A549 treated with ZK216348 at 1 μM for 4 hours (cell line): ENCODE measurements at places on chromosomes 12 and 14. TPM values are rescaled to one million over a fixed set of nuclear protein-coding genes. Genes with fewer than 3 reads are reported as not detected.

ABHD12B gene
- not detected in 5 replicates for total RNA-seq

ETV6 gene
- 3.7 to 4.4 TPM (median 4.2 TPM) in 5 replicates for total RNA-seq

NPFF gene
- not detected in 5 replicates for total RNA-seq

SLC10A1 gene
- total RNA-seq, result not detected in 5 replicates

GATC gene
- total RNA-seq, result 19.4 to 26.1 TPM (median 24.1 TPM) in 5 replicates

BCL7A gene
- 9.3 to 13.2 TPM (median 11.3 TPM) in 5 replicates for total RNA-seq

KRT5 gene
- total RNA-seq, result 0.20 to 0.49 TPM (median 0.25 TPM) in 5 replicates

ANKRD33 gene
- not detected in 5 replicates for total RNA-seq

DIP2B gene
- total RNA-seq, result 11.9 to 19.0 TPM (median 16.5 TPM) in 5 replicates

ZDHHC22 gene
- total RNA-seq, result 0.13 to 0.20 TPM (median 0.20 TPM) in 5 replicates

DTD2 gene
- total RNA-seq, result 13.1 to 23.9 TPM (median 16.1 TPM) in 5 replicates

KLRD1 gene
- total RNA-seq, result not detected in 5 replicates

PRH2 gene
- not detected in 5 replicates for total RNA-seq

MGAT4C gene
- not detected in 5 replicates for total RNA-seq

ASPG gene
- total RNA-seq, result 0.20 TPM in 1 of 5 replicates, not detected in the others

SERPINA3 gene
- total RNA-seq, result 10.4 to 12.3 TPM (median 11.0 TPM) in 5 replicates

ADAM20 gene
- total RNA-seq, result not detected in 5 replicates

YAF2 gene
- 21.3 to 33.3 TPM (median 24.2 TPM) in 5 replicates for total RNA-seq

BCL2L2 gene
- 15.2 to 23.4 TPM (median 20.0 TPM) in 5 replicates for total RNA-seq

DTX1 gene
- total RNA-seq, result 0.27 to 1.2 TPM (median 0.40 TPM) in 5 replicates

LRP1-AS gene
- not detected in 5 replicates for total RNA-seq

HPD gene
- 1.0 to 2.0 TPM (median 1.5 TPM) in 5 replicates for total RNA-seq

GLIPR1L1 gene
- total RNA-seq, result not detected in 5 replicates
